ENCODE measurements at places on chromosomes 1 and 21. TPM values are rescaled to one million over a fixed set of nuclear protein-coding genes. Genes with fewer than 3 reads are reported as not detected.

The ADCY10 gene
- 0.33 TPM for total RNA-seq

DNA sequence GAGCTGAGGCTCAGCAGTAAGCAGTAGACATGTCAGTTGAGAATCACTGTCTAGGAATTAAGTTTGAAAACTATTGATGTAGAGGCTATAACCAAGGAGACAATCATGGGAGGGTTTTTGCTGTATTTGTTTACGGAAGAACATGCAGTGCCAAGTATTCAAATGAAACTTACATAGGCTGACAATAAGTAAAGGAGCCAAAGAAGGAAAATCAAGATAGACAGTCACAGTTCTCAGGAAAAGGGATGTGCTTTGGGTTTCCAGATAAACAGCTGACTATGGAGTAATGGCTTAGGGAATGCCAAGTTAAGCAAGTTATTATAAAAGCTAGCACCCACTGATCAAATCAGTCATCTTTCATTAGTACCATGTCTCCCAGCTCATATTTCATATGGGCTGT is 21.5 kb downstream of the GNG12 start:
- no peaks in the 10 kb centered on the region for H3K27me3 ChIP-seq
- H3K4me1 ChIP-seq = no peaks in the 10 kb centered on the region
- no peak overlapping the region for H3K4me3 ChIP-seq
- no peak overlapping the region for H3K27ac ChIP-seq
- no peaks in the 10 kb centered on the region for H3K36me3 ChIP-seq
- no peak for DNase-seq

DNA sequence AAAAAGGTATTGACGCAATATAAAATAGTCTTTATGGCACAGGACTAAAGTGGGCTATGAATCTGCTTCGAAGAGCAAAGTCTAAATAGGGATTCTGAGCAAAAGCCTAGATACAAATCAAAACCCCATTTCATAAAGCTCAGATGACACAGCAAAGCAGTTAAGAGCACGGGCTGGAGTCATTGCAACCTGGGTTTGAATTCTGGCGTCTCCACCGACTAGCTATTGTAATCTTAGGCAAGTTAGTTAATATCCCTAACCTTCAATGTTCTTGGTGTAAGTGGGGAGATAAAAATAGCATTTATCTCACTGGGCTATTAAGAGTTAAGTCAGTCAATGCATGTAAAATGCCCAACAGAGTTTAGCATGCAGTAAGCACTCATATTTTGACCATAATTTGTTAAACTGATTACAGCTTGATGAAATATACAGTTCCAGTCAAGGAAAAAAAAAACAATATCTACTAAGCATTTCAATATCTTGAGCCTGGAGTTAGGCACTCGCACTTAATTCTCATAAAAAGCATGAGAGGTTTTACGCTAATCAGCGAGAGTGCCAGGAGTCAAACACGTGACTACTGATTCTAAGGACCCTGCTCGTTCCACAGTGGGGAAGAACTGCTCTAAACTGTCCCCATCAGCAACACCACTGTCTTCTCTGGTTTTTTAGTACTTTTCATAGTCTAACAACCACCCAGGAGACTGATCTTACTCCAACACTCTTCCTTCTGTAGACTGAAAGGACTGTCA is 75.5 kb downstream of the JAK1 start:
- no peak overlapping the region for H3K27ac ChIP-seq
- no peak for DNase-seq
- no peaks in the 10 kb centered on the region for H3K4me1 ChIP-seq
- no peaks in the 10 kb centered on the region for H3K27me3 ChIP-seq

- no peaks in the 10 kb centered on the region for H3K36me3 ChIP-seq
- no peak for DNase-seq
- H3K4me1 ChIP-seq = no peaks in the 10 kb centered on the region
- no peak overlapping the region for H3K4me3 ChIP-seq
- no peaks in the 10 kb centered on the region for H3K27me3 ChIP-seq
- no peak overlapping the region for H3K27ac ChIP-seq
Measured at GRCh38 chr1:187987236-187987776, 1158.6 kb downstream of the PLA2G4A start.

The TMEM82 gene
- total RNA-seq = not detected

The MARK1 gene
- 10.5 TPM for total RNA-seq

The C1orf35 gene
- 7.8 TPM for total RNA-seq

DNA sequence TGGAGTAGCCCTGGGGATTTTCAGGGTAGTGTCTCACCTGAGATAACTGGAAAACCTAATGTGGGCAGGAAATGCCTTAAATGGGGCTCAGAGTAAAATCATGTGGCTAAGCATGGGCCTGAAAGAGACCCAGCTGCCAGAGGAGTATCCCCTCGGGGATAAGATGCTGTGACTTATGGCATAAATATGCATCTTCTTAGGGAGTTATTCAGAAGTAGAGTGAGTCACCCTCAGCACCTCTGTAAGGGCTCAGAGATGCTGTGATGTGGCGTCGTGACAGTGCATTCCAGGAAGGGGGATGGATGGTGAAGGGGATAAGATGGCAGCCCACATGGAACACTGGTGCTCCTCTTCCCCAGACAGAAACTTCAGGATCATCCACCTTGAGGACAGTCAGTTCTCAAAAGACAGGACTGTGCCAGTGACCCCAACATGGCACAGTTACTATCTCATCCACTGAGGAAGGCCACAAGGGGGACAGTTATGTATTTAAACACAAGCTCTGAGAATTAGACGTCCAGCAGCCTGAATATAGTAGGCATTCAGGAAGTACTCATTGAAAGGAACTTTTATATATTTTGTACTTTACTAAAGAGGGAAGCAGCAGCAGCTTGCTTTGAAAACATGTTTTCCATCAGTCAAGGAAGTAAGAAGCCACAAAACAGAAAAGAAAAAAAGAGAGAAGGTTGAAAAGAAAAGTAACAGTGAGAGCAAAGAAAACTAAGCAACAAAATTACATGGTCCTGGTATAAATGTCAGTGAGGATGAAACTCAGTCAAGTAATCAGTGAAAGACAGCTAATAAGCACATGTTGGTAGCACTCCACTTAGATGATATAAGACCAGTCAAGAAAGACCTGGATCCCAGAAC is 8.3 kb downstream of the IL24 start:
- H3K27ac ChIP-seq = no peak overlapping the region
- H3K4me1 ChIP-seq = peaks cover 16% of the 10 kb centered on the region
- no peak for DNase-seq
- no peak overlapping the region for H3K4me3 ChIP-seq
- no peaks in the 10 kb centered on the region for H3K36me3 ChIP-seq

- H3K27me3 ChIP-seq = no peaks in the 10 kb centered on the region
- DNase-seq = no peak
- no peaks in the 10 kb centered on the region for H3K4me1 ChIP-seq
- no peak overlapping the region for H3K27ac ChIP-seq
Measured at GRCh38 chr1:63955370-63956145, 181.7 kb downstream of the ROR1 start.

DNA sequence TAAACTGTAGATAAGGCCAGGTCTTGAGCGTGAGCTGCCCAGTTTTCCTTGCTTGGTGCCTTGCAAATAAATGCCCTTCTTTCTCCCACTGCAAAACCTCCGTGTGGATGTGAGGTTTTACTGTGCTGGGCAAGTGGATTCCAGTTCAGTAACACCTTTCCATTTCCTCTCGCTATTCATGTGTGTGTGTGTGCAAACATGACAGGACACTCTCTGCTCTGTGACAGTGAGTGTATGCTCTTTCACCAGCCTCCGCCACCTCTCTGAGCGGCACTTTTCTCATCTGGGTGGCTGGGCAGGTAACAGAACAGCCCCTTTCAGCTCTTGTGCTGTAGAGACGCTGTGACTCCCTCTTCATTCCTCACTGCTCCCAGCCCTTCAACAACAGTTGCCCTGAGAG is 23.9 kb downstream of the CNIH3 start:
- no peak overlapping the region for H3K27ac ChIP-seq
- H3K27me3 ChIP-seq = no peaks in the 10 kb centered on the region
- DNase-seq = no peak
- no peaks in the 10 kb centered on the region for H3K36me3 ChIP-seq
- H3K4me1 ChIP-seq = no peaks in the 10 kb centered on the region
- H3K4me3 ChIP-seq = no peak overlapping the region

GRCh38 chr1:234781241-234782065 is 171.5 kb upstream of the IRF2BP2 start:
- no peaks in the 10 kb centered on the region for H3K4me1 ChIP-seq
- DNase-seq = peak; percentile 61
- no peak overlapping the region for H3K4me3 ChIP-seq
- no peaks in the 10 kb centered on the region for H3K36me3 ChIP-seq
- no peak overlapping the region for H3K27ac ChIP-seq

DNA sequence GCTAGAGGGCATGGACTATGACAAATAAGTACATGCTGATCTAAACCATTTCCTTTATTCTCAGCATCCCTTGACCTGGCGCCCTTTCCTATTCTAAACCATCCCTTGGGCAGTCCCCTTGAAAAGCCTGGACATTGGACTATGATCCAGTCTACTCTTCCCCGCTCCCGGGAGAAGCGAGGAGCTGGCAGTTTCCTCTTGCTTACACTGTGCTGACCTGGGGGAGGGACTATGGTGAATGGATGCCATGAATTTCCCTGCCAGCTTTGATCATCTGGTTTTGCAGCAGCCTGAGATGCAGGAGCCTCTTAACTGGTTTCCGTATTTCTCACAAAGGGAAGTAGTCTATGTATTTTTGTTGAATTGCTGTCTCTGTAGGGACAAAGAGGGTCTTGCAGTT is 121.7 kb downstream of the KIF26B start:
- no peaks in the 10 kb centered on the region for H3K4me1 ChIP-seq
- no peak for DNase-seq
- H3K27ac ChIP-seq = no peak overlapping the region
- no peaks in the 10 kb centered on the region for H3K27me3 ChIP-seq
- no peaks in the 10 kb centered on the region for H3K36me3 ChIP-seq

DNA sequence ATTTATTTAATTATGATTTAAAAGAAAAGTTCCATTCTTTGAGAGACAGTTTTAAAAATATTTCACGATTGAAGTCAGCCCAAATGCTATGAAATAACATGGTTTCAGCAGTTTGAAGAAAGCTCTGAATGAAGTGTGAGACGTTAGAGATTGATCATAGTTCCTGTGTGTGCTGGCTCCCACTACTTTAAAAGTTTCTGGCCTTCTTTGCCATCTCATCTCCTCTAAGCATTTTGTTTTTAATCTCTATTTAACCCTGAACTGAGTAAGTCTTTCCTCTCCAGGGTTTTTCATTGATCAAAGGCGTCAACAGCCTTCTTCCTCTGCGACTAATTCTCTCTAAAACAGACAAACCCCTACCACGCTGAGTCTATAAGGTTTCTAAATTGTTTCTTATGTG is 225.3 kb upstream of the B3GALT2 start:
- H3K27me3 ChIP-seq = no peaks in the 10 kb centered on the region
- no peak overlapping the region for H3K4me3 ChIP-seq
- peaks cover 21% of the 10 kb centered on the region for H3K4me1 ChIP-seq
- no peak overlapping the region for H3K27ac ChIP-seq
- H3K36me3 ChIP-seq = no peaks in the 10 kb centered on the region
- no peak for DNase-seq

- H3K36me3 ChIP-seq = peaks cover 94% of the 10 kb centered on the region
- DNase-seq = no peak
- H3K4me3 ChIP-seq = no peak overlapping the region
- no peaks in the 10 kb centered on the region for H3K27me3 ChIP-seq
Measured at GRCh38 chr1:55138823-55139222, 76.3 kb downstream of the USP24 start.

- H3K27ac ChIP-seq = peak overlapping the region; percentile 77
- H3K36me3 ChIP-seq = peaks cover 20% of the 10 kb centered on the region
- H3K4me3 ChIP-seq = no peak overlapping the region
- H3K4me1 ChIP-seq = peaks cover 60% of the 10 kb centered on the region
- H3K27me3 ChIP-seq = no peaks in the 10 kb centered on the region
Measured at GRCh38 chr1:19387045-19387467, 74.9 kb downstream of the SLC66A1 start.

DNA sequence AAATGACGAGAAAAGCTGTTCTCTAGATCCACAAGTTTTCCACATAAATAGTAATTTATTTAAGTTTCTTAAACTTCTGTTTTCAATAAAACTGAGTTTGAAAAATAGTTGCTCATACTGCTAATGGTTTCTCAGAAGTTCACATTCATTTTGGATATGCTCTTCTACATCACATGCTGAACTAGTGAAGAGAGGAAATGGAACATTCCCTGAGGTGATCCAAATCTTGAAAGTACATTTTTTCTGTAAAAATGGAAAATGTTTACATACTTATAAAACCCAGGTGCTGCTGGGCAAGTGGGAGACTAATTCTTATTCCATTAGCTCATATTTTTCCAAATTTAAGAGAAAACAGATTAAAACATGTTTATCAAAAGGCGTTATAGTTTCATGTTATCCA is 111.7 kb downstream of the ADGRL4 start:
- H3K27me3 ChIP-seq = no peaks in the 10 kb centered on the region
- no peak overlapping the region for H3K27ac ChIP-seq
- H3K4me1 ChIP-seq = no peaks in the 10 kb centered on the region
- DNase-seq = no peak

GRCh38 chr1:201459775-201460174 is 9.2 kb downstream of the PHLDA3 start:
- H3K27me3 ChIP-seq = no peaks in the 10 kb centered on the region
- DNase-seq = no peak
- no peak overlapping the region for H3K4me3 ChIP-seq
